ENCODE measurements at places on chromosomes 3 and 15.

DNA sequence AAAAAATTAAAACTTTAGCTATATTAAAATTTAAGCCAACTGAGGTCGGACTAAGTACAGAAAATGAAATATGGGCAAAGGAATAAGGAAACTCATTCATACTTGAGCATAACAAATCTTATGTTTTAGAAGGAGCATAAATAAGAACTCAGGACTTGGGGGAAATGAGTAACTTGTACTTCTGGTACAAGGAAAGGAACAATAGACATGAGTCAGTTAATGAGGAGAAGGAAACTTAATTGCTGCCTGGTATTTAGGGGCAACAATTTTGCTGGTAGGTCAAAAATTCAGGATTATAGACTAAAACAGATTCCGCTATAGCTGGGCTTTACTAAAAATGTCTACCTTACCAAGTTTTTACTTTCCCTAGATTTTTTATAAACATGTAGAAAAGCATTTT, 113.1 kb downstream of the MYO5A start:
- DNase-seq, result no peak
- H3K36me3 ChIP-seq, result peaks cover 9% of the 10 kb centered on the region
- H3K4me1 ChIP-seq, result no peaks in the 10 kb centered on the region
- no peaks in the 10 kb centered on the region for H3K27me3 ChIP-seq
- H3K27ac ChIP-seq, result no peak overlapping the region
- H3K4me3 ChIP-seq, result no peak overlapping the region

- H3K4me1 ChIP-seq, result peaks cover 38% of the 10 kb centered on the region
- no peaks in the 10 kb centered on the region for H3K27me3 ChIP-seq
- DNase-seq, result no peak
- H3K36me3 ChIP-seq, result peaks cover 9% of the 10 kb centered on the region
- H3K27ac ChIP-seq, result no peak overlapping the region
Observed at GRCh38 chr3:41579861-41580260, 380.6 kb downstream of the CTNNB1 start.

DNA sequence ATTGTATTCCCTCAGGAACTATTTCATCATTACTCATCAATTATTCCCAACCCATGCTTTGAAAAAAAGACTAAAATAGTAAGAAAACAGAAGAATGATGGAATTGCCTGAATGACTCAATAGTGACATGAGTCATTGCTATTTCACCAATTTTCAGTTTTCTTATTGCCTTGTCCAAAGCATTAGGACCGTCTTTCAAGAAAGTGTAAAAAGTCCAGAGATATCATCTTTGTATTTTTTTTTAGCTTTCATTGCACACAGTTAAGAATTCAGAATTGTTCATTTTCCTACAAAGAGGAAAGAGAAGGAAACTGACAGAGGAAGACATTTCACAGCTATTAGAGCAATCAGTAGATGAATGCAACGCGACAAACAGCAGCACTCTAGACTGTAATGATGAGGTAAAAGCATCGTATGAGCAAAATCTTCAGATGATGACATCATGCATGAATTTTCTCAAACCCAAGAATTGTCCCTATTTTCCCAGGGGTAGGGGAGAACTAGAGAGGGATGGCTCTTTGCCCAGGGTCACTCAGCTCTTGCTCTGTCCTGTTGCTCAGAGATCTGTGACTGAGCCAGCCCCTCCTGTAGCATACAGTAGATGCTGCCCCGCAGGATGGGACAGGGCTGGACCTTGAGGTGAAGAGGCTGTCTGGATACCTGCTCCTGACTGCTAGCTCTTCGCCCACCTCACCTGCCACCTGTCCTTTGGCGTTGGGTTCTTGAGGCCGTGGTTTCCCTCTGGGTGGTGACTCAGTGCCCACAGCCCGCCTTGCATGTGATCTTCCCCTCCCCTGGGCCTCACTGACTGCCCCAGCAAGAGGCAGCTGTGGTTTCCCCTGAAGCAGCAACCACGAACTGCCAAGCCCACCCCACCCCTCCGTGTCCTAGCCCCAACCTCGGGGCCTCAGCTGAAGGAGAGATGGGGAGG, 84.8 kb downstream of the PPCDC start:
- H3K36me3 ChIP-seq, result peaks cover 3% of the 10 kb centered on the region
- no peak overlapping the region for H3K4me3 ChIP-seq
- H3K27ac ChIP-seq, result no peak overlapping the region
- peaks cover 43% of the 10 kb centered on the region for H3K27me3 ChIP-seq
- peaks cover 40% of the 10 kb centered on the region for H3K4me1 ChIP-seq

DNA sequence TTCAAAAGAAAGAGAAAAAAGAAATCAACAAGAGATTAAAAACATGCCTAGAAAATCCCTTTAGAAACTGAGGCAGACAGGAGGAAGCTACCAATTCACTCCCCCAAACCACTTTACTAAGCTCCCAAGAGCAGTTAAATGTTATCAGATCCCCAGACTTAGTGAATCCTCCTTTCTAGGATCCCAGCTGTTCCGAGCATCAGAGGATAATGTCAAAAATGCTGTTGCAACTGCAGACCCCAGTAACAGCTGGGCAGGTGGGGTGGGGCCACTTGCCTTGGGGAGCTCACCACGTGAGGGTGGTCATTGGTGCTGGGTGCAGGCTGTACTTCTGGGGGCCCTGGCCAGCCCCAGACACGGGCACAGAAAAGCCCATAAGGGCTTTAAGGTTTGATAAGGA, 9.1 kb downstream of the POMGNT2 start:
- H3K4me3 ChIP-seq, result no peak overlapping the region
- H3K4me1 ChIP-seq, result no peaks in the 10 kb centered on the region
- DNase-seq, result no peak
- no peaks in the 10 kb centered on the region for H3K27me3 ChIP-seq
- H3K36me3 ChIP-seq, result no peaks in the 10 kb centered on the region

Measured in naive B cell (primary cell).